WERI-Rb-1 (cell line): ENCODE measurements at places on chromosomes 7 and 10.
A peak's percentile ranks its signal among the peaks of the same experiment; 100 is the strongest.

GRCh38 chr10:120480848-120481247 is 23.8 kb downstream of the PLPP4 start:
- peak; percentile 32 for DNase-seq

- no peak for DNase-seq
Observed at GRCh38 chr7:32179567-32179966, 109.4 kb upstream of the PDE1C start.

GRCh38 chr10:60733826-60734225 is 44.5 kb upstream of the CDK1 start:
- no peak for DNase-seq

GRCh38 chr7:17033245-17033644 is 151.5 kb upstream of the AGR3 start:
- DNase-seq: no peak

GRCh38 chr7:134639061-134639460 is 7.6 kb upstream of the BPGM start:
- DNase-seq: no peak

DNA sequence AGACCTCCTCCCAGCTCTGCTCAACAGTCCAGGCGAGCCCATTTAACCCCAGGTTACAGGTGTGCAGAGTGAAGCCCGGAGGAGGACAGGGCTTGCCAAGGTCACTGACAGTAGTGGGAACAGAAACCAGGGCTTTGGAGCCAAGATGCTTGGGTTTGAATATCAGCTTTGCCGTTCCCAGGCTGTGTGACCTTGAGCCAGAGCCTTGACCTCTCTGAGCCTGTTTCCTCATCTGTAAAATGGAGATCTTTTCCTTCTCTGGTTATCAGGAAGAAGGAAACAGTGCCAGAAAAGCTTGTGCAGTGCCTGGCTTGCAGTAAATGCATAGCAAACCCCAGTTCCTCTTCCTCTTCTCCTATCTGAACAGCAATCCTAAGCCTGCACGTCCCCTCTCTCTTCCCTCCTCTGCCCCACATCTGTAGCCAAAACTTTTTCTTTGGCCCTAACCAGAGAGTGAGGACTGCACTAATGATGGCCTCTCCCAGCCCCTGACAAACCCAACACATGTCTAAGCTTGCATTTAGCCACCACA is 21.4 kb upstream of the MLXIPL start:
- no peak for DNase-seq
